ENCODE measurements at places on chromosomes 2 and 18.
A peak's percentile ranks its signal among the peaks of the same experiment; 100 is the strongest.

DNA sequence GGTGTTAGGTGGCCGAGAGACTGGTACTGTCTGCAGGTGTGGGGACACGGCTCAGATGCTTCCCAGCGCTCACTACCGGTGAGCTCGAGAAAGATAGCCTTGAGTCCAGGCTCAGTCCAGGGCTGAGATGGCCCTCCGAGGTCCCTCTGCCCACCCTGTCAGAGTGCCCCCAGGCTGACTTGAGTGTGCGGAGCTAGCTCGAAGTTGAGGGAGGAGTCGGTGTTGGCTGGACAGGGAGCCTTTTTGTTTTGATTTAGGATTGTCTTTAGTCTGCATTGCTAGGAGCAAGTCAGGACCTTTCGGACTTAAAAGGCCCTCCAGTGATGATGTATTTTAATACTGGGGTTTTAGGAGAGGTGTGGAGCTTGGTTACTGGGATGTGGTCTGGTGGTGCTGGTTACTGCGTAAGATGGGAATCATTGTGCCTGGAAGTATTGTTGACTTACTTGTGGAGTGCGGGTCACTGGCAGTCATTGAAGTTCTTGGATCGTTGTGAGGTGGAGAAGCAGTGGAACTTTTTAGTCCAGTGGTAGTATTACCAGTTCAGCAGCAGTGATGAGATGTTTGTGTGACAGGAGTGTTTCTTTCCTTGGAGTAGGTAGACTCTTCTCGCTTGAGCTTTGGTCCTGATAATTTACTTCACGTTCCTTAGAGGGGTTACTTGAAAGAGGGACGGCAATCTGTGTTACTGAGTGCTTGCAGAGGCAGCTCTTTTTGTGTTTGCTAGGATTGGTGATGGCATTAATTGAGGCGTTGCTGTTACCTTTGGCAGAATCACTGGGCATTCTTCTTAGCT lies 633 bp downstream of the KIAA1328 start:
- peak; percentile 29 for DNase-seq

- DNase-seq = no peak
Measured at GRCh38 chr2:24189551-24189950, 14.7 kb downstream of the FAM228A start.

- DNase-seq = no peak
Measured at GRCh38 chr2:174859563-174860169, 95.4 kb upstream of the CHRNA1 start.

GRCh38 chr18:58276789-58277739 lies 233.0 kb downstream of the NEDD4L start:
- no peak for DNase-seq

DNA sequence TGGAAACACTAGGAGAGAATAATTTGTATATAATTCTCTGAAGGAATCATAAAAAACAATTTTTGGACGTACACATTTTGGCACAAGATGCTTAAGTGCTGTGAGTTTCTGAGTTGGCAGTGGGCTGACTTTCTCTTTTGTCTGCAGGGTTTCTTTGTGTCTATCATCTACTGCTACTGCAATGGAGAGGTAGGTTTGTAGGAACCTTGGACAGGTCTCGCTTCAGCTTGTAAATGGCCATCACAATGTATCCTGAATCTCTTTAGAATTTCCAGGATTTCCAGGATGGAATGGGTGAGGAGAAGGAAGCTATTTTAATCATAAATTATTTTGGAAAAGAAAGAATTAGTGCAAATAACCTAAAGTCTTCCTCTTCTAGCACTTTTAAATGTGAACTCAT lies 83.9 kb downstream of the PTH2R start:
- DNase-seq = no peak

DNA sequence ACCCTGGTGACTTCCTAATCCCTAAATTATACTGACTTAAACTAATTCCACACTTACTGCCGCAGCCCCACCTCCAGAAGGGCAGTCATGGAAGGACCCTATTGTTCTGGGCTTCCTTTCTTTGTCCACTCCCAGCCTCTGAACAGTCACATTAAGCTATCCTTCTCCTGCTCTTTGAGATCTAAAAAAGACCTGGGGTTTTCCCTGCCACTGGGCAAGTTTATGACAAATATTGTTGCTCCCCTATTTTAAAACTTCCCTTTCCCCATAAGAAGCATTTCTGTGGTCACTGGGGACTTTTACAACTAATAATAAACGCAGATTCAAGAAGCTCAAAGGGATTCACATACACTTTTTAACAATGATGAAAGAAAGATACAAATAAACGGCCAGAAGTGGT lies 47.2 kb upstream of the XPO1 start:
- DNase-seq = no peak

GRCh38 chr2:40317046-40317445 lies 134.8 kb downstream of the SLC8A1 start:
- DNase-seq = no peak

GRCh38 chr2:118340103-118340502 lies 251.8 kb downstream of the INSIG2 start:
- no peak for DNase-seq

GRCh38 chr2:145484448-145485097 lies 964.7 kb upstream of the ZEB2 start:
- no peak for DNase-seq

- no peak for DNase-seq
Measured at GRCh38 chr2:229174794-229175496, 96.1 kb downstream of the PID1 start.

DNA sequence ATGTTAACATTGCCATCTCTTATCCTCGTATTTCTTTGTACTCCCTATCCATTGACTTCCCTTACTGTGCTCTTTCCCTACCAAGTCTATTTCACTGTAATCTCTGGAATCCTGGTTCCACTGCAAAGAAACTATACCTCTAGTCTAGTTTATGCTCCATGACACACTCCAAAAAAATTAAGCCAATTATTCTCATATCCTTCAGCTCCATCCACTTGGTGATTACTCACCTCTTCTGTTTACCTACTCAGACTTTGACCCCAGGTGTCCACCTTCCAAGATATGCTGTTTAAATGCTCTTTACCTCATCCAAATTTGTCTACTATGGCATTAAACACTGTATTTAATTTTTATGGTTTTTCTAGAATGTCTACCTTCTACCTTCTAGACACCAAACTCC lies 137.9 kb downstream of the ATAD2B start:
- no peak for DNase-seq

- DNase-seq = no peak
Measured at GRCh38 chr2:62928015-62928414, 122.6 kb upstream of the OTX1 start.

GRCh38 chr2:108927936-108928659 lies 60.9 kb downstream of the EDAR start:
- no peak for DNase-seq

GRCh38 chr2:222239091-222239490 lies 59.7 kb downstream of the PAX3 start:
- DNase-seq = no peak

DNA sequence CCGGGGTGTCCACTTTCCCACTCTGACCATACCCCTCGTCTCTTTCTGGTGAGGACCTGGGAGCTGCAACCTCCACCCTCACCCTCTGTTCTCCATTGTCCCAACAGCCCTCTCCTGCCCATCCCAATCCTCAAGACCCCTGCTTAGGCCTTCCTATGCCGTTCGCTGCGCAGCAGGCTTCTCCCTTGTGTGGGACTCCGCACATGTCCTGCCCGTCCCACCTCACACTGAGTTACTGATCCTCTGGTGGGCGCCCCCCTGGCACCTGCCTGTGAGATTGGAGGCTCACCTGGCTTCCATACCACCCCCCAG lies 119.5 kb upstream of the SNTG2 start:
- no peak for DNase-seq

DNA sequence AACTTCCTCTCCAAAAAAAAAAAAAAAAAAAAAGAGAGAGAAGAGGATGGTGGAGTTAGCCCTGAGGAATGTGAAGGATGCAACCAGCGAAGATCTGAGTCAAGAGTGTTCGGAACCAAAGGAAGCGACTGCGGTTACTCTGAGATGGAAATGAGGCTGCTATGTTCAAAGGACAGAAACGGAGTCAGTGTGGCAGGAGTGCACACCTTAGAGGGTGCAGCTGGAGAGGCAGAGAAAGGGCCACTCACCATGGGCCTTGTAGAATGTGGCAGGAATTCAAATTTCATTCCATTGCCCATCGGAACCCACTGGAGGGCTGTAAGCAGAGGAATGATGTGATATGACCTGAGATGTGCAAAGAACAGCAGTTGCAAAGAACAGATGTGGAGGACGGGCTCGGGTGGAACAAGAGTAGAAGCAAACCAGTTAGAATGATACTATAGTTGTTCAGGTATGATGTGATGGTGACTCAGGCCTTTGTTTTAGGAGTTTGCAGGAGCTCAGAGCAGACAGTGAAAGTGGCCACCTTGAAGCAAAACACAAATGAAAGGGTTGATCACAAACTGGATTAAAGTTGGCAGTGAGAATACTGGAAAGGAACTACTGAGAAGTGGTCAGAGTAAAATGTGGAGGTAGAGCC lies 22.6 kb downstream of the ITGA6 start:
- no peak for DNase-seq

DNA sequence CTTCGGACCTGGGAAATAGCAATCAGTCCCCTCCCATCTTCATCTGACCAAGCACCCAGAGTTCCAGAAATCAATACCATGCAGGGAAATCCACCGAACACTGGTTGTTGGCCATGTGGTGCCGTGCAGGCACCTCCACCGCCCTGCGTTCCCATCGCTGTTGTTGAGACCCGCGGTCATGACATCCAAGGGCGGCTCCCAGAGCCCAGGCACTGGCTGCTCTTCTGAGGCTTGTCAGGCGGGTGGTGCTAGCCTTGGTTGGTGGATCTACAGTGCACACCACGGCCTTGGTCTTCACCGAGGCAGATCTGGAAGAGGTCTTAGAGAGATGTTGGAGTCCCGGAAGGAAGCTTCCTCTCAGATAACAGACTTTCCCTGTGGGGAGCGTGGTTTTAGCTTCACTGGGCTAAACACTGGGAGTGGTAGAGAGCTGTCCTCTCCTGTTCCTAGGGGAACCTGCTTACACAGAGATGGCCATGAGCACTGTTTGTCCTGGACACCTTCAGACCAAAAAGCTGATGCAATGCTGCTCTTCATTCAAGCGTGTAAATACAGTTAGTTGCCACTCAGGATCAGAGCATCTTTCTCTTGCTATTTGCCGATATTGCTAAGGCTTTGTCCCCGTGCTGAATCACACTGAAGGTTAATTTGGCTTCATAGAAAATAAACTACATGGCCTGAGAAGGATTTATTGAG lies 58.3 kb downstream of the SMIM21 start:
- no peak for DNase-seq

GRCh38 chr18:69326094-69326493 lies 74.6 kb upstream of the DOK6 start:
- DNase-seq = no peak

DNA sequence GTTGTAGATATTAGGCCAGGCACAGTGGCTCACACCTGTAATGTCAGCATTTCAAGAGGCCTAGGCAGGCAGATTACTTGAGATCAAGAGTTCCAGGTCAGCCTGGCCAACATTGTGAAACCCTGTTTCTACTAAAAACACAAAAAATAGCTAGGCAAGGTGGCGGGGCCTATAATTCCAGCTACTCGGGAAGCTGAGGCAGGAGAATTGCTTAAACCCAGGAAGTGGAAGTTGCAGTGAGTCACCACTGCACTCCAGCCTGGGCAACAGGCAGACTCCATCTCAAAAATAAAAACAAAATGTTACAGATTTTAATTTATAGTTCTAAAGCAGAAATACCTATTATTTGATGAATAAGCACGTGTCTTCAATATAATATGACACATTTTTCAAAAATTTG lies 65.6 kb upstream of the UBXN4 start:
- no peak for DNase-seq

GRCh38 chr2:112005406-112006075 lies 49.5 kb upstream of the TMEM87B start:
- DNase-seq = no peak

DNA sequence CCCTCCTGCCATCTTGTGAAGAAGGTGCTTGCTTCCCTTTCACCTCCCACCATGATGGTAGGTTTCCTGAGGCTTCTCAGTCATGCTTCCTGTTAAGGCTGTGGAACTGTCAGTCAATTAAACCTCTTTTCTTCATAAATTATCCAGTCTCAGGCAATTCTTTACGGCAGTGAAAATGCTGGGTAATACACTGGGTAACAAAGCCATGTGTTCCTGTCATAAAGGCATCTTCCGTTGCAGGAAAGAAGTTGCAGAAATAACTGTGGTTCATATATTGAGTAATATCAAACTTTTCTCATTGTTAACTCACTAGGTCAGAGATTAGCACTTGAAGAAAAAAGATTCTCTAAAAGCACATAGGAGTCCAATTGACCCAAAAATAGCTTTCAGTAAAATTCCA lies 163.9 kb upstream of the HNMT start:
- no peak for DNase-seq

Data from C1 segment of cervical spinal cord (tissue), 14 donors.